Fibroblast of skin of right quadriceps (primary cell): ENCODE measurements at places on chromosomes 11 and 22.

DNA sequence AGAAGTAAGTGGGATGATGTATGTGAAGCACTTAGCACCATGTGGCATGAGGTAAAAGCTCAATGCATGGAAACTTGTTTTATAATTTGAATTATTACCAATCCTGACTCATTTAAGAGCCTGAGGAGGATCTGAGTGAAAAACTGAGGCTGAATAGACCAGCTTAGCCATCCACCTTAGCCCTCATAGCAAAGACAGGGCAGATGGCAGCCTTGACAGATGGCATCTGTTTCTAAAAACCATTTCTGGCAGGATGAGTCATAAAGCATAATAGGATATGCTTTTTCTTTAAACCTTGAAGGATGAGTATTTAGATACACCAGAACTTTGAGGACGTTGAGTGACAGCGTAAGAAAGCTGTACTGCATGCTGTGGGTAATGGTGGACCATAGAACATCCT, 61.0 kb upstream of the NAV2 start:
- no peak for DNase-seq

DNA sequence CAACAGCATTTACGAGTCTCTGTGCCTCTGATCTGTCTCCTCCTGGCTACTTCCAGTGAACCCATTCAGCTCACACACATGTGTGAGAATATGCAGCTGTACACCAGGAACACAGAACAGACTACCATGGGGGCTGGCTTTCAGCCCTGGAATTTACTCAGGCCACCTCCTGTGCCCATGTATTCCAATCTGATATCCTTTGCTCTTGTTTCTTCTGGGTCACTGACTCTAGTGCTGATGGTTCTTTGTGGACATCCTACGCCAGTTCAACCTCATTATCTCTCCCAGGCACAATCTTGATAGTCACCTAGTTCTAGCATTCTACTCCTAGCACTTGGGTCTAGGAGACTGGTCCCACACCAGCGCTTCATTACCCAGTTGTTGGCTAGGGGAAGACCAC, 23.0 kb upstream of the ZC3H12C start:
- DNase-seq: no peak

GRCh38 chr22:25318081-25318823, 98.8 kb downstream of the CRYBB2 start:
- no peak for DNase-seq

DNA sequence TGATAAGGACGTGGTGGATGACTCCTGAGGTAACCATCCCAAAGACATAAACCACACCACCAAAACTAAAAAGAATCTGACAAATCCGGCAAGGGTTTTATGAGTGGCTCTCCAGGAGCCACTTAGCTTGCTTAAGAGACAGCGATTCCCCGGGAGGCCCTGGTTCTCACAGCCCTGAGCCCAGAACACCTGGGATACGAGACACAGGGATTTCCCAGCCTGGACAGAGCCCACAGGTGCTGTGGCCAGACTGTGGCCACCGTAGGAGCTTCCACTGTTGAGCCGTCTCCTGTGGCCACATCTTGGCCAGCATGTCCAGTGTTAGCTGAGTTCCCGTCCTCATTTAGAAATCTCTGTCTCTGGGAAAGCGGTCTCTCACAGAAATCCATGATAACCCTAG, 71.2 kb upstream of the ASPHD2 start:
- no peak for DNase-seq

GRCh38 chr11:126624506-126624905, 269.0 kb downstream of the ST3GAL4 start:
- peak; percentile 39 for DNase-seq

DNA sequence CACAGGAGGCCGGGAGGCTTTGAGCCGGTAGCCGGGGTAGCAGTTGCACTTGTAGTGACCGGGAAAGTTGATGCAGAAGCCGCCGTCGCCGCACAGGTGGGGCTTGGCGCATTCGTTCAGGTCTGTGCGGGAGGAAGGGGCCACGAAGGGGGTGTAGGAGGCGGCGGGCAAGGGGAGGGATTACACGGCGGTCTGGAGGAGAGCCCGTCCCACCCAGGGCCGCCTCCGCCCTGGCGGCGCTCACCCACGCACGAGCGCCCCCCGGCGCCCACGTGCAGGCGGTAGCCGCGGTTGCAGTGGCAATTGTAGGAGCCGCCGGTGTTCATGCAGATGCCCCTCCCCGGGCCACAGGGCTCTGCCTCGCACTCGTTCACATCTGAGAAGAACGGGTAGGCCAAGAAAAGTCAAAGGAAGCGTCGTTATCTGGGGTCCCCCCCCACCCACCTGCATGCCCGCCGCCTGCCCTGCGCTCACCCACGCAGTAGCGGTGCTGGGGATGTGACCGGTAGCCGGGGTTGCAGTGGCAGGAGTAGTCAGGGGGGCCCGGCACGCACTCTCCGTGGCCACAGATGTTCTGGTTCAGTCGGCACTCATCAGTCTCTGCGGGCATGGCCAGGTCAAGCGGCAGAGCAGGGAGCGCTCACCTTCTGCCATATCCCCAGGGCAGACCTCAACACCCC, 10.6 kb downstream of the LTBP3 start:
- no peak for DNase-seq

DNA sequence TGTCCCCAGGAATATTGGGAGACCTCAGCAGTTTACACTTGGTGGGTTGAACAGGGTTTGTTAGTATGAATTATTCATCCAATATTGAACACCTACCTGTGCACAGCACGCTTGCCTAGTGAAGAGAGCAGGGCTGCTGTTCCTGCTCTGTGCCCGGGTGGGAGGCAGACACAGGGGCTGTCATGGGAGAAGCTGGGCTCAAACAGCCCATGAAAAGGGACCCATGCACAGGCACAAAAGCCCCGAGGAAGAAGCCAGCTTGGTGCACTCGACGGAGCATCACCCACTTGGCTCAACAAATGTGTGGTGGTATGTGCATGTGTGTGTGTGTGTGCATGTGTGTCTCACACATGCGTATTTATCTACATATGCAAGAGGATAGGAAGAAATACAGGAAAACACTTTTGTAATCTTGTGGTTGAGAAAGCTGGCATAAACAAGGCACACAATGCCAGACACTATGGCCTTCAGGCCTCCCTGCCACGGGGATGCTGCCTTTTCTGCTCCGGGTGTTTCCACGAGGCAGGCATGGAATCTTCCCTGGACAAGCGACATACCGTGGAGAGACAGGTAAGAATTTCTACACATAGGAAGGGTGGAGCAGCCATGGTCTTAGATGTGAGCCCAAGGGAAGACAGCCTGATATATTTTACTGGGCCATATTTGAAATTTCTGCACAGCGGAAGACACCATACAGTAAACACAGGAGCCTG, 5.0 kb upstream of the APOBEC3A start:
- no peak for DNase-seq

GRCh38 chr11:41431784-41432183, 27.7 kb downstream of the LRRC4C start:
- DNase-seq: peak; percentile 13

DNA sequence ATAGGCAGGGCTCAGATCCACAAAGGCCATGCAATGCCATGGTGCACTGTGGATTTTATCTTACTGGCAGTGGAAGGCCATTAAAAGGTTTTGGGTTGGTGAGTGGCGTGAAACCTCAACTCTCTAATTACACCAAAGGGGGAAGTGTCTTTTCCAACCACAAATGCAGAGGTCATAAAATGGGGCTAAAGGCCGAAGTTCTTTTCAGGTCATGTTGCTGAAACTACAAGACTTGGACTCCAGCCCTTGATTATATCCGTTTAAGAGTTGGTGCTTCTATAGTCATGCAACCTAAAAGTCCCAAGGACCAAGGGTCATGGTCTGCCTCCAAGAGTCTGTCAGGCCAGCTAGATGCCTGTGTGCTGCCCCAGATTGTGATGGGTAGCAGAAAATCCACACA, 434.3 kb downstream of the RAB38 start:
- no peak for DNase-seq
